ENCODE measurements at places on chromosomes 4 and X. TPM values are rescaled to one million over a fixed set of nuclear protein-coding genes. Genes with fewer than 3 reads are reported as not detected.

Gene PPEF2
- not detected for total RNA-seq

Gene MTMR8
- 6.0 TPM for total RNA-seq

Gene NPY5R
- total RNA-seq: 1.5 TPM

Gene PRRG1
- total RNA-seq: 2.5 TPM

Gene BMX
- not detected for total RNA-seq

- DNase-seq: peak; percentile 30
Observed at GRCh38 chrX:103607364-103608305, at the start of gene TCEAL3. Gene TCEAL3 (plus strand): TSS chrX:103607963. CDS start chrX:103609065, 1,102 bp downstream.

GRCh38 chr4:115343171-115343570 is 229.8 kb upstream of the NDST4 start:
- no peak for DNase-seq

GRCh38 chrX:21873063-21873775 is 17.4 kb downstream of the YY2 start:
- no peak for DNase-seq

DNA sequence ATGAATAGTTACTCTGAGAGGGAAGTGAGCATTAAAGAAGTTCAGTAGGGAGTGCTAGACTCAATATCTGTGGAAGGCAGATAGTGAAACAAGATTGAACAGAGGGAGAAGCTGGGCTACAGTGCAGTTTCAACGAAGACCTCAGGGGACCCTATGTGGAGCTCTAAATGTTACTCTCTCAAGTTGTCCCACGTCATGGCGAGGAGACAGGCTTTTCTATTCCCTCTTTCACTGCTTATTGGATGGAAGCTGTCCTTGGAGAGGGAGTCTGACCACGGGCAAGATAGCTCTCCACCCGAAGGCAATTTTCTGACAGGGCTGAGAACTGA is 42.3 kb upstream of the CCSER1 start:
- DNase-seq: no peak

- DNase-seq: no peak
Observed at GRCh38 chr4:37762294-37762990, 64.0 kb upstream of the PGM2 start.

DNA sequence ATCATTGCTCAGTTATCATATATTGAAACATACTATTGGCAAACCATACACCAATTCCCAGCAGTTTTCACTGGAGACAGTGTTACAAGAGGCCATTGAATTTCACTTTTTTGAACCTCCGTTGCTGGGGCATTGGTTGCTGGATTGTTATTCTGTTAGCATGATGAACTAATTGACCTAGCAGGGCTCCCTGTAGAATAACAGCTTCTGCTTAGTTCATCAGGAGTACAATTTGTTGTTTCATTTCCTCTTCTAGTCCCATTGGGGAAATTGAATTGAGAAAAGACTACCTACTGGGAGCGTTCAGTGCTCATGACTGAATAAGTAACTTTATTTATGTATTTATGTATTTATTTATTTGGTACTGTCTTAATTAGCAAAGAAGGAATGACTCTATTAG is 151.6 kb downstream of the SLIT2 start:
- DNase-seq: no peak

DNA sequence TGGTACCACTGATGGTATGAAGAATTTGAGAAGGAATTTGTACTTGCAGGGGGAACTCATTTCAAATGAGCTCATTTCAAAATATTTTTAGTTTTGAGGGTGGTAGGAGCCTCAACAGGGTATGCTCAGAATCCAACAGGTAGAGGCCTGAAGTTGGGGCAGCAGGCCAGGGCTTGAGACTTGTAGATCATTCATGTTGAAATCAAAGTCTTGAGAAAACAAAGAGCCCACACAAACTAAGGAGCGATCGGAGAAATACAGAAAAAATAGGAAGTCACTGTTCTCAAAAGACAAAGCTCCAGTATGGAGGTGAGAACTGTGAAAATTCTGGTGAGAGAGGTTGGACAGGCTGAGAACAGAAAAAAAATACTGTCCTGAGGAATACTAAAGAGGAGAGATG is 979 bp upstream of the SLC9A6 start:
- no peak for DNase-seq

GRCh38 chr4:113901994-113902787 is 77.3 kb downstream of the ARSJ start:
- DNase-seq: peak; percentile 16

DNA sequence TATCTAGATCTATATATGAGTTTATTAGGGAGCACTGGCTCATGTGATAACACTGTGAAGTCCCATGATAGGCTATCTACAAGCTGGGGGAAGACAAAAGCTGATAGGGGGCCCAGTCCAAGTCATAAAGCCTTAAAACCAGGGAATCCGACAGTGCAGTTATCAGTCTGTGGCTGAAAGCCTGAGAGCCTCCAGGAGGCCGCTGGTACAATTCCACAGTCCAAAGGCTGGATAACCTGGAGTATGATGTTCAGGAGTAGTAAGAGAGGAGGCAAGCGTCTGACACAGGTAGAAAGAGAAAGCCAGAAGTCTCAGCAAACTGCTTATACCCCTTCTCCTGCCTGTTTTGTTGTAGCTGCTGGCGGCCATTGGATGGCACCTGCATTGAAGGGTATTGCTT is 177.6 kb upstream of the SPRY1 start:
- DNase-seq: no peak

DNA sequence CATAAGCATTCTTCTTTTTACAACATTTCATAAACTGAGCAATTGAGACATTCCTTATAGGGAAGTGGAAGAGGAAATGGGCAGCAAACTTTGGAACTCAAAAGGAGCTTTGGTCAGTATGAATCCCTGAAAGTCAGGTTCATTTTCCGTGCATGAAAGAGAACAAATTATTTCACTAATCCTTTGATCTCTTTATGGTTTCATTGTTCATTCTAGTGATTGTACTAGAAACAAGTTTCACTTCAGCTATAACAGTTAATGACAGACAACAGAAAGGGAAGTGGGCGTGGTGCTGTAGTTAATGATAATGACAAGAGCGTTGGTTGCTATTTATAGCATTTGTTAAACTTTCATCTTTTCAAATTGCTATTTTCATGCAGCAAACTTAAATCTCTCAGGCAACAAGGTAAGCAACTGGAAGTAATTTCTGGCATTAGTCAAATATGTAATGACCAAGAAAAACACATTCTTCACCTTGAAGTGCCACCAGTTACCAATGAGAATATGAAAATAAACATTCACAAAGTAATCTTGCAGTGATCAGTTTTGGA is 98.4 kb downstream of the AREG start:
- no peak for DNase-seq
